ENCODE measurements at places on chromosomes 1 and 21.

GRCh38 chr1:114093624-114094362 lies 59.9 kb downstream of the SYT6 start:
- DNase-seq = peak; percentile 43

GRCh38 chr21:15592271-15592860 lies 137.4 kb upstream of the USP25 start:
- DNase-seq = peak; percentile 76

DNA sequence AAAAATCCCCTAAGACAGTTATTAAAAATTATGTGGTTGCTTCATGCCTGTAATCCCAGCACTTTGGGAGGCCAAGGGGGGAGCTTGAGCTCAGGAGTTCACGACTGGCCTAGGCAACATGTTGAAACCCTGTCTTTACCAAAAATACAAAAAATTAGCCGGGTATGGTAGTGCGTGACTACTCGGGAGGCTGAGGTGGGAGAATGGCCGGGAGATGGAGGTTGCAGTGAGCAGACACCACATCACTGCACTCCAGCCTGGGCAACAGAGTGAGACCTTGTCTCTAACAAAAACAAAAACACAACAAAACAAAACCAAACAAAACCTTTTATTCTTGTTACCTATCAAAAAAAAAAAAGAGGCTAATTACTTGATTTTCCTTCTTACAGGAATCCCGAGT lies 2.1 kb downstream of the ELK4 start:
- no peak for DNase-seq

DNA sequence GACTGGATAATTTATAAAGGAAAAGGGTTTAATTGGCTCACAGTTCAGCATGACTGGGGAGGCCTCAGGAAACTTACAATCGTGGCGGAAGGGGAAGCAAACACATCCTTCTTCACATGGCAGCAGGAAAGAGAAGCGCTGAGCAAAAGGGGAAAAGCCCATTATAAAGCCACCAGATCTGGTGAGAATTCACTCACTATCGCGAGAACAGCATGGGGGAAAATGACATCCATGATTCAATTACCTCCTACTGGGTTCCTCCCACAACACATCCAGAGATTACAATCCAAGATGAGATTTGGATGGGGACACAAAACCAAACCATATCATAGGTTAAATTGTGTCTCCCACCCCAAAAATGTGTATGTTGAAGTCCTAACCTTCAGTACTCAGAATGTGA lies 491.7 kb downstream of the SETD4 start:
- DNase-seq = no peak

DNA sequence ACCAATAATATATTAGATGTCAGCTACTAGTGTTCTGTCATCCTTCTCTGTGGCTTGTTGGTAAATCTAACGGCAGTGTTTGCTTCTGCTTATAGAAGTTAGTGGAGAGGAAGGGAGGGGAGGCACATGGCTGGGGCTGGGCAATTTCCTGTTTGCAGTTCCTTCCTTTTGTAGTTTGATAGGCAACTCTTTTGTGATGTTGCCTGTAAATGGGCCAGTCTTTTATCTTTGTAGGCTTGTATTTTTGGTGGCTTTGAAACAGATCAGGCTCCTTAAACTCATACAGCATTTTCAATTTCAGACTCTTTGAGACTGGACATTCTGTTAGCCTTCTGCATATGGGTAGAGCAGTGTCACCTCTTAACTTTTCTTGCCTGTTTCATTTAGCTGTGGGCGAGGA lies 48.1 kb downstream of the CDC14A start:
- DNase-seq = peak; percentile 74

- no peak for DNase-seq
Measured at GRCh38 chr1:226373376-226373775, 34.5 kb downstream of the PARP1 start.
